ENCODE measurements at places on chromosomes 4 and X.

- no peak for DNase-seq
Observed at GRCh38 chrX:39661116-39661907, 436.4 kb downstream of the BCOR start.

GRCh38 chr4:78758085-78758484 lies 18.1 kb upstream of the BMP2K start:
- DNase-seq = no peak

GRCh38 chrX:129736491-129736890 lies 2.3 kb upstream of the XPNPEP2 start:
- DNase-seq = no peak

GRCh38 chrX:68848189-68848940 lies 19.5 kb downstream of the EFNB1 start:
- DNase-seq = no peak

DNA sequence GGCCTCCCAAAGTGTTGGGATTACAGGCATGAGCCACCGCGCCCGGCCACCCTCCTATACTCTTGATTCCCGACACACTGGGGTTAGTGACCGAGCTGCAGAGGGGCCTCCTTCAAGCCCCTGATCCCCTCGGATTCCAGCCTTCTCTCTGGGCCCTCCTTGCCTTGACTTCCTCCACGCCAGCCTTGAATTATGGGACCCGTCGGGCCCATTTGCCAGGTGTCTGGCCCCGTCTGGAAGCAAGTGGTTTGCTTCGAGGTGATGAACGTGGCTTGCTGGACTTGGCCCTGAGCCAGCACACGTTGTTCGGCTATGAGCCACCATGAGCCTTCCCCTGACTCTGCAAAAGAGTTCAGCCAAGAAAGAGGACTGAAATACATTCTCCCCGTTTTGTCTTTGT lies 37.4 kb upstream of the GRPEL1 start:
- no peak for DNase-seq

GRCh38 chr4:16779028-16779675 lies 119.3 kb downstream of the LDB2 start:
- no peak for DNase-seq

DNA sequence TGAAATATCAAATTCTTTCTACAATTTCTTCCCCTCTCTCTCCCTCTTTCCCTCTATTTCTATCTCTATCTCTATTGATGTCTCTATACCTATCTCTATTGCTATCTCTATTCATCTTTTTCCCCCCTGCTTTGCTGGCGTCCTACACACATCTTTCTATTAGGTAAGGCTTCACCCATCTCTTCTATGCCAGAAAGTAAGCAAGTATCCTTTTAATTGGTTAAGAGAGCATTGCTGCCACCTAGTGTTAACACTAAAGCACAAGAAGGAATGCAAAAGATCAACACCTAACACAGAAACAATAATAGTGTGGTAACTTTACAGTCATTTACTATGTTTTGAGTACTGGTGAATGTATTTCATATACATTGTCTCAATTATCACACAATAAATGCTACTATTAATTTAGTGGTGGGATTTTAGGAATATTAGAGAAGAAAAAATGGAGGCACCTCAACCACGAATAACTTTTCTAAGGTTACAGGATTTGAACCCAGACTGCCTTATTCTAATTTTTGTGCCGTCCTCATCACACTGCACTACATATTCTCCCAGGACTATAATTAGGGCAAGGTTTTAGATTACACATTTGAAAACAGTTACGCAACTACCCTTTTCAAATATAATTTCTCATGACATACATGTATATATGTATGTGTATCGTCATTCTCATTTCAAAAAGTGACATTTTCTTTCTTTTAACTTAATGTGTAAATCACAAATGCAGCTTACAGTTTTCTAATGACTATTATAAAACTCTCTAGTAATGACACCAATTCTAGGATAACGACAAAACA lies 3.7 kb upstream of the C4orf36 start:
- DNase-seq = peak; percentile 18

DNA sequence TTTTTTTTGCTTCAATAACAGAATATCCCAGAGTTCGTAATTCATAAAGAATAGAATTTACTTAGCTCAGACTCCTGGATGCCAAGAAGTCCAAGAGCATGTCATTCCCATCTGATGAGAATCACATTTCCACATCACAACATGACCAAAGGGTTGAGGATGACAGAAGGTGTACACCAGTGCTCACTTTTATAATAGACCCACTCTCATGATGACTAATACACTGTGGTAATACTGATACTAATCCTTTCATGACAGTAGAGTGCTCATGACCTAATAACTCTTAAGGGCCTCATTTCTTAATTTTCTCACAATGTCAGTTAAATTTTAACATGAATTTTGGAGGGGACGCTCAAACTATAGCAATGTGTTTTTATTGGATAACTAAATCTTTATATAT lies 69.2 kb downstream of the ZNF732 start:
- no peak for DNase-seq

GRCh38 chrX:70453024-70453618 lies 8.5 kb downstream of the DLG3 start:
- no peak for DNase-seq

- no peak for DNase-seq
Observed at GRCh38 chrX:6694977-6695376, 160.1 kb upstream of the VCX3A start.

GRCh38 chr4:2598511-2599303 lies 62.3 kb downstream of the FAM193A start:
- no peak for DNase-seq

- DNase-seq = no peak
Observed at GRCh38 chrX:18961686-18962085, 22.2 kb downstream of the PHKA2 start.

DNA sequence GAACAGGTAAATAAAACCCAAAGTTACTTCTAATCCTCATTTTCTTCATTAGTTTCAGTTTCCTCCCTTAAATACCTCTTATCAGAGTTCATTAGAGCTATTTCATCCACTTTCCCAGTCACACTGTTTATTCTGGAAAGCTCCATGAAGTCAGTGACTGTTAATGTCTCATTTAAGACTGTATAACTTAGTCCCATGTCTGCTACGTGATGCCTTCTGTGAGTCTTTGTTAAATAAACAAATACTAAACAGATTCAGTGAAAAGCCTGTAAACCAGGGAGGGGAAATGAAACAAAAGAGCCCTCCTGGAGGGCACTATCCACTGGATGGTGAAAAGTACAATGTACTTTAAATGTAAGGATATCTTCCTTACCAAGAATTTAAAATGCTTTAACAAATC lies 24.7 kb downstream of the ACE2 start:
- DNase-seq = no peak

- no peak for DNase-seq
Observed at GRCh38 chrX:133985967-133986683, 731 bp upstream of the GPC3 start.

DNA sequence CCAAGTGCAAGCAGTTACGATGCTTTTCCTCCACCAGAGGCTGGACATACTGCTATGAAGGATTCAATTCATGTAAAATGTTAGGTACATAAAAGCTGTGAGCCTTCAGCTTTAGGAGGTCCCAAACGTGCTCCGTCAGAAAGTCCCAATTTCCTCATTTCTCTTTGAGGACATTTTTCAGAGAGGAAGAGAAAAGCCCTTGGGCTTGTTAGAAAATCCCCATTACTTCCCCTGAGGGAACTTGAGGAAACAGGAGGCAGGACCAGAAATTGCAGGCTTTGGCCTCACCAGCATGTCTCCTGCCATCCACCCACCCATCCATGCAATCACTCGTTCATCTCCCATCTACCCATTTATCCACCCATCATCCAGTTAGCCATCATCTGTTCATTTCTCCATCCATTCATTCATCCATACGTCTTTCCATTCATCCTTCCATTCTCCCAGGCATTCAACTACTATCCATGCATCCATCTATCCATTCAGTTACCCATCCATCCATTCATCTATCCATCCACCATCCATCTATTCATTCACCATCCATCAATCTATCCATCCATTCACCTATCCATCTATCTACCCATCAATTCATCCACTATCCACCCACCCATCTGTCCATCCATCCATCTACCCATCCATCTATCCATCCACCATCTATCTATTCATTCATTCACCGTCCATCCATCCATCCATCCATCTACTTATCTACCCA lies 223.5 kb downstream of the AFAP1 start:
- DNase-seq = no peak

DNA sequence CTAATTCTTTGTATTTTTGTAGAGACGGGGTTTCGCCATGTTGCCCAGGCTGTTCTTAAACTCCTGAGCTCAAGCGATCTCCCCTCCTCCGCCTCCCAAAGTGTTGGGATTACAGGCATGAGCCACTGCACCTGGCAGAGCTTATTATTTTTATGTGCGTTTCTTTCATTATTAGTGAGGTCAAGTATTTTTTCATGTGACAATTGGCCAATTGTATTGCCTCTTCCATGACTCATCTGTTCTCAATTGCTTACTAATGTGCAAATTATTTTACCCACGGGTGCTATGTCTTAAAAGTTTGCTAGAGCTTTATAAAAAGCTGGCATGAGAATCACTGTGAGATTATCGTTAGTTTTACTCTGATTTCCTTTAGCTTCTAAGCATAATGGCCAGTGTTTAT lies 13.0 kb upstream of the ARX start:
- DNase-seq = no peak

GRCh38 chrX:150848914-150849365 lies 49.5 kb downstream of the CD99L2 start:
- no peak for DNase-seq

- no peak for DNase-seq
Observed at GRCh38 chrX:40617566-40617965, 5.7 kb upstream of the MPC1L start.

DNA sequence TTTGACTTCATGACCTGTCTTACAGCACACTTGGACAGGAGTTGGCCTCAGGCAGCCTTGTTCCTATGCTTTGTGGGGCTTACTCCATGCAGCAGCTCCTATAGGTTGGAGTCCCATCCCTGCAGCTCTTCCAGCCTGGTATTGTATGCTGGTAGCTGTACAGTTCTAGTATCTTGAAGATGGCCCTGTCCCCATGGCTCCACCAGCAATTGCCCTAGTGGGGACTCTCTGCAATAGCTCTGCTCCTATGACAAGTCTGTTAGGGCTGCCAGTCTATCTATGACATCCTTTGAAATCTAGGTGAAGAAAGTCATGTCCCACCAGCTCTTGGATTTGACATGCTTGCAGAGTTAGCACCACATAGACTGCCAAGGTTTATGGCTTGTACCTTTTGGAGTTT lies 252.6 kb downstream of the ANTXR2 start:
- DNase-seq = no peak

- no peak for DNase-seq
Observed at GRCh38 chrX:19739683-19740082, 147.7 kb downstream of the SH3KBP1 start.

GRCh38 chr4:172163215-172163614 lies 350.0 kb downstream of the GALNTL6 start:
- no peak for DNase-seq

- no peak for DNase-seq
Observed at GRCh38 chrX:16250296-16250695, 83.0 kb downstream of the MAGEB17 start.

GRCh38 chr4:77801260-77801608 lies 17.9 kb downstream of the CNOT6L start:
- no peak for DNase-seq

DNA sequence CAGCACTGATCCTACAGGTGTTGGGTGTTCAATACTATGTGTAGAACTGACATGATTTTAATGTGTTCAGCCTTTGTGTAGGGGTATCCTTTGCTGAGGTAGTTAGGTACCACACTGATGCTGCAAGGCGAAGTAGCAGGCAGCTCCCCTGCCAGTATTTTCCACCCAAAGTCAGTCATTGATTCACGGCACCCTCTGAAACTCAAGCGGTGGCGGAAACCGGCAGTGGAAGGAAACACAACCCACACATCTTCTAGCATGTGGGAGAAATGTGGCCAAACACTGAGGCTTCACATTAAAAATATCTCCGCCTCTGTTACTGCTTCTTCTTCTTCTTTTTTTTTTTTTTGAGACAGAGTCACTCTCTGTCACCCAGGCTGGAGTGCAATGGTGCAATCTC lies 126.3 kb downstream of the AASDH start:
- no peak for DNase-seq

- no peak for DNase-seq
Observed at GRCh38 chrX:44953734-44954502, 80.9 kb downstream of the KDM6A start.

DNA sequence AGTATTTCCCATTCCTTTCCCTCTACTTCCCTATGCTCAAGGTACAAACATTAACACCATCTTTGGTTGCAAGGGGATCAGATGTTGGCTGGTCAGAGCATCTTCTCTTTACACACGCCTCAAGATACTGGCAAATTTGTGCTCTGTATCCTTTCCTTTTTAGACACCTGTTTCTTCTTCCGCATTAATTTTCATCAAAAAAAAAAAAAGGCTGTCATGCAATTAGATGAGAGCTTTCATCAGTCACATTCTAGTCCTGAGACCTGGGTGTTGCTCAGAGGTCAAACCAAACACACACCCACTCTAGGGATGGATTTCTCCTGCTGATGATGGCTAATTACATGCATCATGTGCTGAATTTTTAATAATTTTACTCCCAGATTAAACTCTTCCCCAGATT lies 2.0 kb downstream of the RELL1 start:
- no peak for DNase-seq

DNA sequence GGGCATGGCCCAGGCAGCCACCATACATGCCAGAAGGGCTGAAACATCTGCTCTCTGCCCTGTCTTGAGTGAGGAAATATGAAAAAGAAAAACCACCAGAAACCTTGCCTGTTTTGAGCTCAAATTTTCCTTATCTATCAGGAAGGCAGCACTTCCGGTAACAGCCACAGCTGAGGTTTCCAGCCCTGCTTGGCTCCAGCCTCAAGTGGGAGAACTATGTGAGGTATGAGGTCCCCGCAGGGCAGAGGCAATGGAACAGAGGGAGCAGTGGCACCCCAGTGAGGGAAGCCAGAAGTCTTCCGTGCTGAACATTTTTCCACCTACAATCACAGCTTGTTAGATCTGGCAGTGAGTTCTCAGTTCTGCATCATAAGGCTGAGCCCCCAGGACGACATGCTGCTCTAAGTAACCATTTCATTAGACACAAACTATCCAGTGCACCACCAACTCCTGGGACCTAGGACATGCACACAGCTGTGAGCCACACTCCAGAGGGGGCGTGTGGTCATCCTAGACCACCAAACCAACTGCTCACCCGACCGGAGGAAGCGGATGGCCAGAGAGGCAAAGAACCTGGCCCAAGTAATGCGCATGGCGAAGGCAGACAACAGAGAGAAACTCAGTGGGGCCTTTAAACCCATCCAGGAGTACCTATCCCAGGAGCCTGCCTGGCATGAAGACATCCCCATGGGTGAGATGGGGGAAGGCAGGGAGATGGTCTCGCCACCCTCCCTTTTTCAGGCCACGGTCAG lies 22.6 kb downstream of the WDR1 start:
- no peak for DNase-seq

DNA sequence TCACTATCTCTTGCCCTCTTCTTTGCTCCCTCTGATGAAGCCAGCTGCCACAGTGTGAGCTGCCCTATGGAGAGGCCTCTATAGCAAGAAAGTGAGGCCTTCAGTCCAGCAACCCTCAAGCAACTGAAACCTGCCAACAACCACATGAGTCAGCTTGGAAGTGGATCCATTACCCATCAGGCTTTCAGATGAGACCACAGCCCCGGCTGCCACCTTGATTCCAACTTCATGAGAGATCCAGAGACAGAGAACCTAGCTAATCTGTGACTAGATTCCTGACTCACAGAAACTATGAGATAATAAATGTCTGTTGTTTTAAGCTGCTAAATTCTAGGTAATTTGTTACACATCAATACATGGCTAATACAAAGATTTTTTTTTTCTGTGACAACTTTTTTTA lies 20.4 kb upstream of the WAS start:
- DNase-seq = no peak

GRCh38 chr4:97558204-97558778 lies 585.0 kb downstream of the STPG2 start:
- DNase-seq = no peak

Measured in DMS79 (cell line).